ENCODE measurements at places on chromosomes 12 and 14.

- no peak for DNase-seq
These were observed 10.9 kb downstream of the KMT2D start for GRCh38 chr12:49049566-49050224.

- no peak for DNase-seq
These were observed 1.3 kb downstream of the ZNF219 start for GRCh38 chr14:21096978-21097635.

DNA sequence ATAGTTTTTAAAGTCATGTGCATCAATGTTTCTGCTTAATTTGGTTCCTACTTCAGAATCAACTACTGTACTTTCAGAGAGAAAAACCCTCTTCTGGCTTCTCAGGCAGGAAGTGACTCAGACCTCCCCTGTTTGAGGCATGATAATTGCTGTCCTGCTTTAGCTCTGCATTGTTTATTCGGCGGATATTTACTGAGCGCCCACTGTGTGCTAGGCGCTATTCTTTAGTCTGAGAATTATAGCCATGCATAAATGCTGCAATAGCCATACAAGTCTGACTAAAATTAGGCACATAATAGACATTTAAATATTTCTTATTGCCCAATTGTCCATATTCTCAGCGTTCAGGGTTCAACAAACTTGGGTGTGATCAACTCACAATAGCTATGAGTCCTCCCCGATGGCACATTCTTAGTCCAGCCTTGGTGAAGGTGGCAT lies 6.1 kb upstream of the AMIGO2 start:
- no peak for DNase-seq

GRCh38 chr12:40565029-40565633 lies 127.1 kb upstream of the CNTN1 start:
- no peak for DNase-seq
